ENCODE measurements at places on chromosomes 13 and 19.

GRCh38 chr13:107238262-107238981 lies 670.5 kb upstream of the ARGLU1 start:
- no peak for DNase-seq

DNA sequence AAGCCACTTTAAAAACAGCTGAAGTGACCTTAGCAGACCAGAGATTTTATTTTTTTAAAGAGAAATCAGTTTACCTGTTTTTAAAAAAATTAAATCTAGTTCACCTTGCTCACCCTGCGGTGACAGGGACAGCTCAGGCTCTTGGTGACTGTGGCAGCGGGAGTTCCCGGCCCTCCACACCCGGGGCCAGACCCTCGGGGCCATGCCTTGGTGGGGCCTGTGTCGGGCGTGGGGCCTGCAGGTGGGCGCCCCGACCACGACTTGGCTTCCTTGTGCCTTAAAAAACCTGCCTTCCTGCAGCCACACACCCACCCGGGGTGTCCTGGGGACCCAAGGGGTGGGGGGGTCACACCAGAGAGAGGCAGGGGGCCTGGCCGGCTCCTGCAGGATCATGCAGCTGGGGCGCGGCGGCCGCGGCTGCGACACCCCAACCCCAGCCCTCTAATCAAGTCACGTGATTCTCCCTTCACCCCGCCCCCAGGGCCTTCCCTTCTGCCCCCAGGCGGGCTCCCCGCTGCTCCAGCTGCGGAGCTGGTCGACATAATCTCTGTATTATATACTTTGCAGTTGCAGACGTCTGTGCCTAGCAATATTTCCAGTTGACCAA lies 10.8 kb downstream of the PLPPR3 start:
- no peak for DNase-seq

DNA sequence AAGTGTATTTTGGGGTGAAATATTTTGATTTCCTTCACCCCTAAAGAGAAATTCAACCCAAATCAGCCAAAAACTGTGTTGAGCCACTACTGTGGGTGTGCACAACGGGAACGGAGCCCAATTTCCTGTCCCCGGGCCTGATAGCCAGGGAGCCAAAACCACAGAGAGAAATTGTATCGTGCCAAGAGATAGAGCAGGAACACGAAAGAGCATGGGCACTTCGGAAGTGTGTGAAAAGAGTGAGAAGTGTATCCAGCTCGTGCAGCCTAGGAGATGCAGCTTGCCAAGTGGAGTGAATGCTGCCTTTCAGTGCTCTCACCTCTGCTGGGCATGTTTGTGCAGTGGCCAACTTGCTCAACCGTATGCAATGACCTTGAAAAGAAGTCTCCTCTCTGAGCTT lies 19.4 kb upstream of the PLEKHF1 start:
- DNase-seq = no peak

GRCh38 chr13:31431722-31432137 lies 232.0 kb downstream of the B3GLCT start:
- no peak for DNase-seq

GRCh38 chr19:44694184-44694579 lies 4.8 kb upstream of the CEACAM16 start:
- DNase-seq = no peak

DNA sequence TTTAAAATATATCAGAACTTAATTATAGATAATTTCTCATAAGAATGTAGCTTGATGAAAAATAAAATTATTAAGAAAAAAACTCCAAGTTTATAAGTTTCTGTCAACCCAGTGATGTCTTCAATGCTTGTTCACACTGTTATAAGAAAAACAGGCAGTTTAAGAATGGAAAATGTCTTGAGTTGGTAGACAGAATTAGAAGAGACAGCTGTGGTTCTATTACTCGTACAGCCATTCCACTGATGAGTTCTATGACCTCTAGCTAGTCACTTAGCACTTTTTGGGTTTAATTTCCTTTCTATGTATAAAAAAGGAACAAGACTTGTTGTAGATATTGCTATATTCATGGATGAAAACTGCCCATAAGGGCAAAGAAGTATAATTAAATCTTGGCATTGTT lies 1013.1 kb upstream of the ATXN8OS start:
- DNase-seq = no peak

DNA sequence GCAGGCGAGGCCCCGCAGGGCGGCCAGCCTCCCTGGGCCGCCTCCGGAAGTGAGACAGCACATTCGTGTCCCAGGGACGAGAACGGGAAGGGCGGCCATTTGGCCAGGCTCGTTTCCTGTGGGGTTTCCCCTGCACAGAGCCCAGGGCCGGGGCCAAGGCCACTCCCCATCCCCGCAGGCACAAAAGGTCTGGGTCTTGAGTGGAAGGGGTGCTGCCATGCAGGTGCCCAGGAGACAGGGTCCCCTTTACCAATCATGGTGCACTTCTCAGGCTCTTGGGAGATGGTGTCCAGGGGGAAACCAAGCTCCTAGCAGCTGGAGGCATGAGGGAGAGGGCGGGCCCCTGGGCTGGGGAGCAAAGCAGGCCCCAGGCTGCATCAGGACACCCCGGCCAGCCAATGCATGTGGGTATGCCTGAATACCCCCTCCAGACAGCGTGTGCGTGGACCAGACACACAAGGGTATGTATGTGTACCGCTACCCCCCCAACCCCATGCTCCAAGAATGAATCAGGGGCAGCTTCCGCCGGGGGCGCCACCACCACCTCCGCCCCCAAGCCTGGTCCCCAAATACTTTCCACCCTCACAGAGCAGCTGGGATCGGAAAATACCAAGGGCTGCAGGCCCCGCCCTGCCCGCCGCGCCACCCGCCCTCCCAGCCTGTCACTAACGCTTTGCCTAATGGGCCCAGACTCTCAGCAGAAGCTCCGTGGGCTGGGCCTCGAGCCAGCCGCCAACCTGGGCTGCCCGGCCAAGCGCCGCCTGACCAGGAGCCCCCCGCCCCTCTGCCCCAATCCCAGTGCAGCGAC lies 37.6 kb upstream of the NANOS3 start:
- peak; percentile 81 for DNase-seq

GRCh38 chr19:3669947-3670795 lies 30.1 kb downstream of the PIP5K1C start:
- DNase-seq = no peak

DNA sequence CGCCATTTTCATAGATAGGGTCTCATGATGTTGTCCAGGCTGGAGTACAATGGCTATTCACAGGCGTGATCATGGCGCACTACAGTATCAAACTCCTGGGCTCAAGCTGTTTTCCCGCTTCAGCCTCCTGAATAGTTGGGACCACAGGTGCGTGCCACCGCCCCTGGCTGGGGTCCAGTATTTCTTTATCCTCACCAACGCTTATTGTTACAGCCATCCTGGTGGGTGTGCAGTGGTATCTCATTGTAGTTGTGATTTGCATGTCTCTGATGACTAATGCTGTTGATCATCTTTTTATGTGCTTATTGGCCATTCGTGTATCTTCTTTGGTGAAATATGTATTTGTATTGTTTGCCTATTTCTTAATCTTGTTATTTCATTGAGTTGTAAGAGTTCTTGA lies 49.0 kb downstream of the SIPA1L3 start:
- DNase-seq = no peak

DNA sequence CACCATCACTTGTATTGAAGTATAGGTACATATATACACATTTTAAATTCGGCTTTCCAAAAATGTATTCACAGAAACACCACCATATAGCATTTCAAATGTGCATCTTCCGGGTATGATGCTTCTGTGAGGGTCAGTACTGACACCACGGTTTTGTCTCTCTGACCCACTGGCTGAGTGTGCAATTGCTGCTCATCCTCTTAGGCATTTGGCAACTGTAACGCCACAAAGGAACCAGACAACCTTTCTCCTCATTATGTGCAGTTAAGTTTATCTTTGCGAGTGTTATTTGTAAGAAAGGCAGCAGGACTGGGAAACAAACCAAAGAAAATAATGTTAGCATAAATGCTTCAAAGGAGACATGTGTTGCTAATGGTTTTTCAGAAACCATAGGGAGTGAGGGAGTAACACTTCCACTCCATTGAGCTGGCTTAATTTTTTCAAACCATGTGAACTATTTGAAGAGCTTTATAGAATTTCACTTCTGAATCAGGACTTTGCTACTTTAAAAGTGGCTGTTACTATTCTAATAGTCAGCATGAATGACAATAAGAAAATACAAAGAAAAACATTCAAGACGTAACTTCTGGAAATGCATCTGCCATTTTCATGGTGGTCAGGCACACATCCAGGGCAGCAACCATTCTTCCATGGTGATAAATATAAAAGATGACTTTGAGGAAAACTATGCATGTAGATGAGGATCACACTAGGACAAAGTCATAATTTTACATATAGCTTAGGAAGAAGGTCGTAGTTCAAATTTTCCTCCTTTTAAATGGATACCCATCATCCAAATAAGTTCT lies 423.3 kb downstream of the MZT1 start:
- no peak for DNase-seq

- DNase-seq = no peak
Measured at GRCh38 chr13:78596399-78596735, 7.0 kb downstream of the POU4F1 start.
